Posterior vena cava (tissue), 2 donors: ENCODE measurements at places on chromosomes 11 and 22. TPM values are rescaled to one million over a fixed set of nuclear protein-coding genes. Genes with fewer than 3 reads are reported as not detected.

The ARHGAP20 gene
- total RNA-seq = 8.6 TPM

The BDNF gene
- total RNA-seq = 35.7 TPM

The DDX10 gene
- total RNA-seq = 21.1 TPM

The HTR3A gene
- total RNA-seq = not detected

The TSKU gene
- 64.0 TPM for total RNA-seq

The PPP1CA gene
- 70.6 TPM for total RNA-seq

The SMIM38 gene
- 0.76 TPM for total RNA-seq

The HPS5 gene
- total RNA-seq = 12.8 TPM

The SPTBN2 gene
- 4.2 TPM for total RNA-seq

The CARS1 gene
- total RNA-seq = 44.2 TPM

- no peak for DNase-seq
These were observed 106.9 kb downstream of the ZBTB16 start for GRCh38 chr11:114166362-114166761.

DNA sequence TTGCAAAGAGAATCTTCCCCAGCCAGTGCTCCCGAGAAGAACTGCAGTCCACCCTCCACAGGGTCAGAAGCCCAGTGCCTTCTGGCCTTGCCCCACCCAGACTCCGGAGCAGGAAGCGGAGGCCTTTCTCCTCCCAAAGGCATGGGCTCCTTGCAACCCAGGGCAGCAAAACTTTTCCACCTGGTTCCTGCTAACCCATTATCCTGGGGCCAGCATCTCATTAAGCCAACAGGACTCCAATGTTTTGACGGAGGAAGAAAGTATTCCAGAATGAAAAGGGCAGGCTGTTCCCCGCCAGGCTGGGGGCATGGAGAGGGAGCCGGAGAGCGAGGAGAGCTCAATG lies 88.1 kb downstream of the RTL6 start:
- DNase-seq = peak; percentile 24

DNA sequence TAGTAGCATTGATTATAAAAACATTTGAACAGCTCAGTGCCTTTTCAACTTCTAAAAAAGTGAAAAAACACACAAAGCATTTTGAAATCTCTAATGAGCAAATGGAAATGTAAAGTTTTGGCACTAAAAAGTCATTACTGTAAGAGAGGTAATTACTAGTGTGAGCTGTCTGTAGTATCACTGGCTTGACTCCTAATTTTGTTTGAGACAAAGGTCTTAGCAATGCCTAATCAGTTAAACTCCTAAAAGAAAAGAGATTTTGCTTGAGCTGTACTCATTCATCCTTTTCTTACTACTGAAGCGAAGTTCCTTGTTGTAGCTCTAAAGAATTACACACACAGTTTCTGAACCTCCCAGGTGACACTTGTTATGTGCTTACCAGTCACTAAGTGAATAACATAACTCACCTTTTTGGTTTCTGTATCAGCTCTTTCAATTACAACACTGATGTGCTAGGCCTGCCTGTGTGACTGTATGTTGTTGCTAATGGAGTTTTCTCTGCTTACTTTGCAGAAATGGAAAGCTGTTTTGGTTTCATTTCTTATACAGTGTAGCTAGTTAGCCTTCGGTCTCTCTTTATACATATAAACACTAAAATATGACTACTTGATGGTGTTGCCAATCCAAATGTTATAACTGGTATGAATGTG lies 924.4 kb upstream of the TENM4 start:
- no peak for DNase-seq

DNA sequence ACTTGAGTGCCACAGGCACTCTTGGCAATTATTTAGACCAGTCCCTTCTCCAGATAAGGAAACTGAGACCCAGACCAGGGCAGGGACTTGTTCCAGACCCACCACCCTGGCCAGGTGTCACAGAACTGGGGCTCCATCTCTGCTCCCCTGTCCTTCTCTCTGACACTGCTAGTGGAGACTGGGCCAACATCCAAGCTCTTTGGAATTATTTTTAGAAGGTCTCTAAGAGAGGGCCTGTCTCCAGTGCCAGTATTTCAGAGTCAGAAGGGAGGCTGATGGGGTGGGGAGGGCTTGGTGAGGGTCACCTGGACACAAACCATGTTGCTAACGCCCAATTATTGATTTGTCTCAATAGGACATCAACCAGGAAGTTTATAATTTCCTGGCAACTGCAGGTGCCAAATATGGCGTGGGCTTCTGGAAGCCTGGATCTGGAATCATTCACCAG lies 32.7 kb downstream of the POLR3H start:
- DNase-seq = no peak

- DNase-seq = no peak
These were observed 420.0 kb downstream of the CTTN start for GRCh38 chr11:70818351-70818750.

DNA sequence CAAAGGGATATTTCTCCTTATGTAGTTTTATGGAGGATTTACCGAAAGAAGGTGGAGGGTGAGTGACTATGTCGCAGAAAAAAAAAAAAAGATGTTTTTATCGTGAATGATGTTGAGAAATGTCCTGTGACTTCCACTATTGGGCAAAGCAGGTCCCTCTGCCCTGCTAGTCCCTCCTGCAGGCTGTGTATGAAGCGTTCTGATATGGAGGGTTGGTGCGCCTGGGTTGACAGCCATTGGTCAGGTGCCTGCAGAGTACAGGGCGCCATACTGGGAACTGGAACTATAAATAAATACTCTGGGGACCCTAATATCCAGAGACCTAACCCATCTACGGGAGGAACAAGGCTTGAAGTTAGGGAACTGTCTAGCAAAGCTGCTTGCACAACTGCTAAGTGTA lies 1.5 kb downstream of the IL17RA start:
- peak; percentile 70 for DNase-seq

GRCh38 chr22:38485783-38486182 lies 17.9 kb downstream of the KDELR3 start:
- DNase-seq = no peak

- DNase-seq = no peak
These were observed 51.6 kb downstream of the CLMP start for GRCh38 chr11:123143476-123143875.

DNA sequence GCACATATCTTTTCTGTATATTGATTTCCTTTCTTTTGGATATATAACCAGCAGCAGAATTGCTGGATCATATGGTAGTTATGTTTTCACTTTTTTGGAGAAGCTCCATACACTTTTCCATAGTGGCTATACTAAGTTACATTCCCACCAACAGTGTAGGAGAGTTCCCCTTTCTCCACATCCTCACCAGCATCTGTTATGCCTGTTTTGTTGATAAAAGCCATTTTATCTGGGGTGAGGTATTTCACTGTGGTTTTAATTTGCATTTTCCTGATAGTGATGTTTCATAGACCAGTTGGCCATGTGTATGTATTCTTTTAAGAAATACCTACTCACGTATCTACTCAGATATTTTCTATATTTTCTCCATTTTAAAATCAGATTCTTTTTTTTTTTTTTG lies 419.3 kb upstream of the FAT3 start:
- no peak for DNase-seq

DNA sequence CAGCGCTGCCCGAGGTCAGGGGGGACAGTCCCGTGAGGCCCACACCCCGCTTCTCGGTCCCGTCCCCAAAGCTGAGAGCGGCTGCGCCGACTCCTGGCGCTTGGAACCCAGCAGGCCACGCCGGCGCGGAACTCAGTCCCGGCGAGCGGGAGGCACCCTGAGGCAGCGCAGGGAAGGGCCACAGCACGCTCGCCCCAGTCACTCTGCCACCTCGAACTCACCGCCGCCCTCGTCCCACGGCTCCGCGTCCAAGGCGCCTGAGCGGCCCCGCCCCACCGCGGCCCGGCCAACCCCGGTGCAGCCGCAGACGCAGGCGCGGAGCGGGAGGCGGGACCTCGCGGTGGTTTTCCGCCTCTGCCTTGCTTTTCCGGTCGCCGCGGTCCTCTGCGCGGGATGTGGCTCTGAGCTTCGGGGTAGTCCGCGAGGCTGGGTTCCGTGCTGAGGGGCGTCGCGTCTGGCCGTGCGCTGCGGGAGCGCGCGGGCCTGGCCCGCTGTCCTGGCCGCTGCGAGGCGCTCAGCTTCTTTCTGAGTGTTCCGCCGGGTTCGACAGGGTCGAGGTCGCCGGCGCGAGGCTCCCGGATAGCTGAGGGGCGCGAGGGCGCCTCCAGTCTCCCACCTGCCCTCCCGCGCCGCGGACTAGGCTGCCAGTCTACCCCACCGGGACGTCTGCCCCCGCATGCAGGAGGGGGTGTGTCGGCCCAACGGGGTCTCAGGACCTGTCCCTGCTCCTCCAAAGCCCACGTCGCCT lies at the start of gene CDPF1:
Gene CDPF1 (minus strand): TSS at position 259 of the 748 bp plus-strand sequence. CDS start 2,009 bp downstream, outside the sequence.
- peak; percentile 97 for DNase-seq

GRCh38 chr22:19873138-19873959 lies 18.7 kb upstream of the GNB1L start:
- peak; percentile 62 for DNase-seq

- no peak for DNase-seq
These were observed 421.6 kb downstream of the METTL15 start for GRCh38 chr11:28529540-28530410.

GRCh38 chr11:85769771-85770170 lies 41.2 kb downstream of the SYTL2 start:
- no peak for DNase-seq

DNA sequence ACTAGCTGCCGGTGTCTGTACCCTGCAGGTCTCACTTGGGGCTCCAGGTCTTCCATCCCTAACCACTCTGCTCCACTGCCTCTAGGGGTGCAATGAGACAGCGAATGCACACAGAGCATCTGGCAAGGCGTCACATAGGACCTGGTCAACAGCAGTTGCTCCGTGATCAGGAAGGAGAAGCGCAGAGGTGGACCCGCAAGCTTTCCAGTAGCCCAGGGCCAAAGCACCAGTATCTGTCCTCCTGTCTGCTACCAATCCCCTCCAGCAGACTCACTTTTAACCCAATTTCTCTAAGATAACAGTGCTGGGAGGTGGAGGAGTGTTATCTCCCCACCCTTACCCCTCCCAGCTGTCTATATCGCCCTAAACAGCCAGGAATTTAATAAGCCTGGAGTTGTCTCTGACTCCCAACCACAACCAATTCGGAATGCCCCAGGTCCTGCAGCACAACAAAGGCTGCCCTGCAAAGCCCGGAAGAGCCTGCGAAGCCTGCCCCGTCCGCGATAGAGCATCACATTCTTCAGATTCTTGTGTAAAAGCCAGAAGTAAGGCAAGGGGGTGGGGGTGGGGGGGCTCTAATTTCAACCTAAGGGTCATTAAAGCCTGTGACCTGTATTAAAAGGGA lies 19.3 kb downstream of the MYH9 start:
- no peak for DNase-seq

DNA sequence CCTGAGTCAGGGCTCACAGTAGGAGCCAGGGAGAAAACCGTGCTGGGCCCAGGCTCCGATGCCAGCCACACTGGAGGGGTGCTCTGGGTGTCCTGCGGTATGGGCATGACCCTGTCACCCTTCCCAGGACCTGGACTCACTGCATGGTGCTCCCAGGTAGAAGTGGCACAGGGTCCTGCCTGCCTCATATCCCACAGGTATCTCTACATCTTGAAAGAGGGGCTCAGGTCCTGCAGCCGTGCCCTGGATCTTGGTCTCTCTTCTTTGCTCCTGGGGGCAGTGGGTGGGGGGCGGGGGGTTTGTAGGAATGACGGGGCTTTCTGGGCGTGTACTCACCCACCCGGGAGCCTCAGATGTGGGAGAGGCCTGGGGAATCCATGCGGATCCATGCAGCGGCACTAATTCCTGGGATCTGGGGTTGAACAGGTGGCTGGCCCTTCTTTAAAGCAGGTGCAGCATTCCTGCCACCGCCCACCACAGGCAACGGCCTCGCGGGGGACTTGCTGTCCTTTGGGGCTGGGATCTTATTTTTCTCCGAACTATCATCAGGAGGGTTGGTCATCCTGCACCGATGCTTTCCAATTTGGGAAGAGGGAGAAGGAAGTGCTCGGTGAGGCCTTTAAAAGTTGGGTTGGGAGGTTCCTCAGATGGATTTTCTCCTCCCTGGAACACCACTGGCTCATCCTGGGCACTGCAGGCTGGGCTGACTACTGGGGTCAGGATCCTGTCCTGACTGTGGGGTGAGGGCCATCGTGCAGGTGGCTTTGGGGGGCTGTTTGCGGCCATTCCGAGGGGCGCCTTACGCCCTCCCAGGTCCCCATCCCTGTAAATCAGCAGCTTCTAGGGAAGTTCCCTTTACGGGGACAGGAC lies 886.4 kb downstream of the BRD1 start:
- DNase-seq = peak; percentile 43

DNA sequence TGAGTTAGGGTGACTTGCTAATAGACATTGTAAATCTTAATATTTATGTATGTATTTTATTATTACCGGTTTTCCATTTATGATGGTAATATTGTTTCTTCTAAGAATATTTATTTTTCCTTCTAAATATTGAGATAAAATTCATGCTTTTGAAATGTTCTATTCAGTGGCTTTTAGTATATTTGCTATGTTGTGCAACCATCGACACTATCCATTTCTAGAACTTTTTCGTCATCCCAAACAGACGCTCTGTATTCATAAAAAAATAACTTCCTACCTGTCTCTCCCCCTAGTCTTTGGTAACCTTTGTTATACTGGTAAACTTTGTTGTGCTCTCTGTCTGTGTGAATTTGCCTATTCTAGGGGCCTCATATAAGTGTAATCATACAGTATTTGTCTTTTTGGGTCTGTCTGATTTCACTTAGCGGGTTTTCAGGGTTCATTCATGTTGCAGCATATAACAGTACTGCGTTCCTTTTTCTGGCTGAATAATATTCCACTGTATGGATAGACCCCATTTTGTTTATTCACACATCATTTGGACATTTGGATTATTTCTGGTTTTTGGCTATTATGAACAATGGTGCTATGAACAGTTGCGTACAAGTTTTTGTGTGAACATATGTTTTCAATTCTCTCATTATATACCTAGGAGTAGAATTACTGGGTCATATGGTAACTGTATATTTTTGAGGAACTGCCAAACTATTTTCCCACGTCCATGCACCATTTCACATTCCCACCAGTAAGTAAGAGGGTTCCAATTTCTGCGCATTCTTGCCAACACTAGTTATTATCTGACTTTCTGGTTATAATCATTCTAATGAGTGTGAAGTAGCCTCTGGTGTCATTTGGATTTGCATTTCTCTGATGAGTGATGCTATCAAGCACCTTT lies 15.9 kb downstream of the NEAT1 start:
- DNase-seq = no peak

DNA sequence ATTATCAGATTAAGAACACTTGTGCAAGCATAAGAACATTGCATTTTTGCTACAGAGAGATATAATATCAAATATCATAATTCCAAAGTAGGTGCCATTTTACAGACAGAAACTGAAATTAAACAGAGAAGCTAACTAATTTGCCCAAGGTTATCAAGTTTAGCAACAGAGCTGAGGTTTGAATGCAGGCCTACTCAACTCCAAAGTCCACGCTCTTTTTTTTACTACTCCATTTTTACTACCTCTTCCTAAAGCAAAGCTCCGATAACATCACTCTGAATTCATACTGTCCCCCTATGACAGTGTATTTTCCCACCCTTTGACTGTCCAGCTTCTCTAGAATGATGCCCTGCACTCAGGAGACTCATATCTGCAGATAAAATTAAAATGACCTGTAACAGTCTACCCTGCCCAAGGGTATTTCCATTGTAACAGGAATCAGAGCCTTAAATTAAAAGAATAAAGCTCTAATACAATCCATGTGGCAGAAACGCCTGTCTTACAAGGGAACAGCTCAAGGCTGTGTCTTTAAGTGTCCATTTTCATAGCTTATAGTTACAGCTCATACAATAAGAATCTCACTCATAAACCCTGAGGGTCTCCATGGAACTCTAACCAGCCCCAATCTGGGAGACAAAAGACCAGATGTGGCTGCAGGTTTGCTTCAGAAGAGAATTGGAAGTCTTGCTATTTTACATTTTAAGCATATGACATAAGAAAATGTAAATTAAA lies 36.8 kb downstream of the ALG9 start:
- DNase-seq = no peak
